Activated CD4-positive, alpha-beta memory T cell treated with anti-CD3 and anti-CD28 coated beads for 36 hours (primary cell): ENCODE measurements at places on chromosomes 2 and 18. TPM values are rescaled to one million over a fixed set of nuclear protein-coding genes. Genes with fewer than 3 reads are reported as not detected.

The ABHD3 gene
- 18.7 TPM for total RNA-seq

The SGPP2 gene
- total RNA-seq, result 20.8 TPM

The SKOR2 gene
- total RNA-seq, result not detected

The ANKRD30BL gene
- not detected for total RNA-seq

The TNFRSF11A gene
- total RNA-seq, result 5.7 TPM

The ASXL2 gene
- total RNA-seq, result 37.8 TPM

The GLI2 gene
- not detected for total RNA-seq

The LCT gene
- 0.02 TPM for total RNA-seq

The UGT1A8 gene
- total RNA-seq, result not detected

The CCDC74B gene
- 3.3 TPM for total RNA-seq

The SLC9A4 gene
- not detected for total RNA-seq

The CCDC85A gene
- total RNA-seq, result not detected

The NCK2 gene
- 81.8 TPM for total RNA-seq

The KIF1A gene
- total RNA-seq, result 3.3 TPM

The DES gene
- total RNA-seq, result not detected

The SCYGR4 gene
- total RNA-seq, result not detected

The CREG2 gene
- not detected for total RNA-seq

The TRIM43 gene
- not detected for total RNA-seq

The ACADL gene
- total RNA-seq, result not detected

The RND3 gene
- not detected for total RNA-seq

The CNTNAP5 gene
- not detected for total RNA-seq

The SPDYA gene
- 1.1 TPM for total RNA-seq

The SEMA4F gene
- total RNA-seq, result 7.7 TPM

The GKN1 gene
- total RNA-seq, result not detected

The COX5B gene
- 215 TPM for total RNA-seq

The TMEM169 gene
- total RNA-seq, result 2.7 TPM

The TLK1 gene
- 59.2 TPM for total RNA-seq

The DOK6 gene
- not detected for total RNA-seq

The NPPC gene
- not detected for total RNA-seq

The CCDC150 gene
- total RNA-seq, result 13.2 TPM

The GREB1 gene
- 0.29 TPM for total RNA-seq

The SERPINB7 gene
- not detected for total RNA-seq

The ITPRIPL1 gene
- total RNA-seq, result 30.2 TPM

The SCN9A gene
- not detected for total RNA-seq

The C1QL2 gene
- total RNA-seq, result not detected

The RNF125 gene
- 37.6 TPM for total RNA-seq

The ANKRD62 gene
- not detected for total RNA-seq

The ZBTB7C gene
- total RNA-seq, result 0.05 TPM

The SLC11A1 gene
- total RNA-seq, result 0.26 TPM

The CWC22 gene
- total RNA-seq, result 21.1 TPM

The SRD5A2 gene
- not detected for total RNA-seq

The ARHGAP25 gene
- total RNA-seq, result 87.7 TPM

The ERBB4 gene
- not detected for total RNA-seq

The C2orf80 gene
- total RNA-seq, result not detected

The IL37 gene
- not detected for total RNA-seq

The NFATC1 gene
- 83.7 TPM for total RNA-seq

The CIB4 gene
- not detected for total RNA-seq

The LAMA3 gene
- 0.07 TPM for total RNA-seq

The RBM43 gene
- total RNA-seq, result 3.7 TPM

The KDM3A gene
- total RNA-seq, result 64.9 TPM

The KCMF1 gene
- total RNA-seq, result 90.5 TPM

The COX7A2L gene
- 102 TPM for total RNA-seq

The CHRND gene
- total RNA-seq, result not detected

The FHOD3 gene
- total RNA-seq, result not detected

The DSC3 gene
- total RNA-seq, result not detected

The UGT1A3 gene
- not detected for total RNA-seq

The XIRP2 gene
- total RNA-seq, result not detected

The VWC2L gene
- not detected for total RNA-seq

The GPR17 gene
- total RNA-seq, result not detected

The NAGK gene
- total RNA-seq, result 47.5 TPM
